Right forelimb (tissue), 1 donor: ENCODE measurements at places on chromosomes 2 and 18.

GRCh38 chr2:73254343-73255006 is 20.4 kb downstream of the CCT7 start:
- no peak for DNase-seq

DNA sequence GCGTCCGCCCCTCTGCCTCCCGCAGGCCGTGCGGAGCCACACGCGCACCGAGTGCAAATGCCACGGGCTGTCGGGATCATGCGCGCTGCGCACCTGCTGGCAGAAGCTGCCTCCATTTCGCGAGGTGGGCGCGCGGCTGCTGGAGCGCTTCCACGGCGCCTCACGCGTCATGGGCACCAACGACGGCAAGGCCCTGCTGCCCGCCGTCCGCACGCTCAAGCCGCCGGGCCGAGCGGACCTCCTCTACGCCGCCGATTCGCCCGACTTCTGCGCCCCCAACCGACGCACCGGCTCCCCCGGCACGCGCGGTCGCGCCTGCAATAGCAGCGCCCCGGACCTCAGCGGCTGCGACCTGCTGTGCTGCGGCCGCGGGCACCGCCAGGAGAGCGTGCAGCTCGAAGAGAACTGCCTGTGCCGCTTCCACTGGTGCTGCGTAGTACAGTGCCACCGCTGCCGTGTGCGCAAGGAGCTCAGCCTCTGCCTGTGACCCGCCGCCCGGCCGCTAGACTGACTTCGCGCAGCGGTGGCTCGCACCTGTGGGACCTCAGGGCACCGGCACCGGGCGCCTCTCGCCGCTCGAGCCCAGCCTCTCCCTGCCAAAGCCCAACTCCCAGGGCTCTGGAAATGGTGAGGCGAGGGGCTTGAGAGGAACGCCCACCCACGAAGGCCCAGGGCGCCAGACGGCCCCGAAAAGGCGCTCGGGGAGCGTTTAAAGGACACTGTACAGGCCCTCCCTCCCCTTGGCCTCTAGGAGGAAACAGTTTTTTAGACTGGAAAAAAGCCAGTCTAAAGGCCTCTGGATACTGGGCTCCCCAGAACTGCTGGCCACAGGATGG is 7.1 kb upstream of the WNT10A start:
- DNase-seq, result no peak

- DNase-seq, result no peak
Measured at GRCh38 chr2:1936427-1936980, 192.2 kb upstream of the PXDN start.

DNA sequence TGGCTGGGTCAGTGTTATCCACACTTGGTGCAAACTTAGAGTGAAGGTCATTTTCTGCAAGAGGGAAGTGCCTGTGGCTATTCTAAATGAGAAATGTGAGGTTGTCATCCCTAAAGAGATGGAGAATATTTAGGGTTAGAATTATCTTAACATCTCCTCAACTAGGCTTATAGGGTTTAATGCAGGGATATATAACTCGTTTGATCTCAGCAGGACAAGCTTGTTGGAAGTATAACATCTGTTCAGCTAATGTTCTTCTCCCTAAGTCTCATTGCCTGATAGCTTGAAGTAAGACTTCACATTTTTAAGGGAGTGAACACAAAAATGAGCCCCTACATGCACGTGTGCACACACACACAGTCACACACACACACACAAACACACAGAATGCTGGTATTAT is 75.9 kb upstream of the NRXN1 start:
- no peak for DNase-seq

- no peak for DNase-seq
Measured at GRCh38 chr2:132566379-132566778, 103.6 kb downstream of the LYPD1 start.

- DNase-seq, result no peak
Measured at GRCh38 chr2:105397025-105397722, 1.7 kb downstream of the FHL2 start.

DNA sequence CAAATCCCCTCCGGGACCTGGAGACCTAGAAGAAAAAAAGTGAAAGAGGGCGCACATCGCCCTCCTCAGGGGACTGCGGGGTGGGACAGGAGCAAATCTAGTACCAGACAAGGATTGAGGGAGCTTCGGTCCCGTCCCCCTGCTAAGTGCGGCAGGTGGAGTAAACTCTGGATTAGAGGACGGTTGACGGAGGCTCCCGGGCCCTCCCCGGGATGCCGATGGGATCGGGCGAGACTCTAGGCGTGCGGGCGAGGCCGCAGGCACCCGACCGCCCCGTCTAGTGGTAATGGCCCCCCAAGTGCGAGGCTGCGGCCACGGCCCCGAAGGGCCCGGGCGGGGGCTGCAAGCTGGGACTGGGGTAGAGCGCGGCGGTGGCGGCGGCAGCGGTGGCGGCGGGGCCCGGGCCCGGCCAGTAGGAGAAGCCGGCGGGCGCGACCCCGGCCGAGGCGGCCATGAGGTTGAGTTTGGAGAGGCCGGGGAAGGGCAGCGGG is 3.5 kb downstream of the FEV start:
- no peak for DNase-seq

DNA sequence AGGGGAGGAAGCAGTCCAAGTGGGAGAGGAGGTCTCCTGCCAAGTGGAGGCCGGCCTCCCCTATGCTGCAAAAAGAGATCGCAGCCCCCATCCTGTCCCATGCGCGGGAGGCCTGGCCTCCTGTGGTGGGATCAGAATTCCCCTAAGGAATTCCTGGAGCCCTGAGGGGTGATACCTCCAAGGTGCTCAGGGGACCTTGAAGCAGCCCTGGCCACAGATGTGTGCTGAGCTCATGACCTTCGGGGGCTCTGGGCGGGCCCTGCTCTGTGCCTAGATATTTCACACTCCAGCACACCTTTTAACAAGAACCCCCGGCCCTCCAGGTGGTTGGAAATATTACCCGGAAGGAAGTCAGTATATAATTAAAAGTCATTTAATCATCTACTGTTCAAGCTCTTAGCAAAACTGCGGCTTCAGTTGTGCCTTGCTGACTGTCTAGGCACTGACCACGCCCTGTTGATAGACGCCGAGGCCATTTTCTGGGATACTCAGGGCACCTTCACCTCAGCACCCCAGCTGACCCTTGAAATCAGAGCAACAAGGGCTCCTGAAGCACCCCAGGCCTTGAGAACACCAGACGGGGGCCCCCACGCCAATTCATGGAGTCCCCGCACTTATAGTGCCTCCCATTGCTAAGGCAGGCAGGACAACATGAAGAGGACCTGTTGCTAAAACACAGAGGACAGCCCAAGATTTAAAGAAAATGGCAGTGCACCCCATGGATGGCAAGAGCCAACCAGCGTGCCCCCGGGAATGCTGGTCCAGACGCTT is 119.1 kb downstream of the NDUFA10 start:
- no peak for DNase-seq

GRCh38 chr2:223995569-223995968 is 38.3 kb downstream of the MRPL44 start:
- DNase-seq, result no peak

DNA sequence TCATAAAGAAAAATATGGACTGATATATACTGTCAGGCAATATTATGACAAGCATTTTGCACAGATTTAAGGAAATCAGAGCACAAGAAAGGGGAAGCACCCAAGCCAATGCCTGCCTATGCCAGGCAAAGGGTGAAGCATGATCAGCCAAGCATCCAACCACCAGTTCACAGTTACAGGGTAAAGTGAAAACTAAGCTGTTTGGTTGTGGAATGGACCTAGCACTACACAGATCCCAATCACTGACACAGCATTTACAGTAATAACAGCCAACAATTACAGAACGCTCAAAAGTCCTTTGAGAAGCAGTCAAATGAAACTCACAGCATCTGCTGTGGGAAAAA is 90.3 kb downstream of the SP3 start:
- no peak for DNase-seq

GRCh38 chr2:213157242-213157641 is 5.8 kb upstream of the IKZF2 start:
- no peak for DNase-seq

GRCh38 chr18:4758980-4759379 is 303.9 kb upstream of the DLGAP1 start:
- DNase-seq, result no peak

DNA sequence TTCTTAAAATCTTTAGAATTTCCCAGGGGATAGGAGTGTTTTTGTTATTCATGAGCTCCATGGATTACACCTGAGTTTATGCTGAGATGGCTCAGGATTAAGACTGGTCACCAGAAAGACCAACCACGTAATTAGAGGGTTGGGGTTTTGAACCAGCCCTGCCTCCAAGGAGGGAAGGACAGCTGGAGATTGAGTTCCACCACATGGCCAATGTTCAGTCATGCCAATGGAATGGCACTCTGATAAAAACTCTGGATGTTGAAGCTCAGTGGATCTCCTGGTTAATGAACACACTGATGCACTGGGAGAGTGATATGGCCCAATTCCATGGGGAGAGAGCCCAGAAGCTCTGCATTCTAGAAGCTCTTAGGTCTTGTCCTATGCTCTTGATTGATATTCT is 38.7 kb upstream of the PTPN4 start:
- peak; percentile 1 for DNase-seq

DNA sequence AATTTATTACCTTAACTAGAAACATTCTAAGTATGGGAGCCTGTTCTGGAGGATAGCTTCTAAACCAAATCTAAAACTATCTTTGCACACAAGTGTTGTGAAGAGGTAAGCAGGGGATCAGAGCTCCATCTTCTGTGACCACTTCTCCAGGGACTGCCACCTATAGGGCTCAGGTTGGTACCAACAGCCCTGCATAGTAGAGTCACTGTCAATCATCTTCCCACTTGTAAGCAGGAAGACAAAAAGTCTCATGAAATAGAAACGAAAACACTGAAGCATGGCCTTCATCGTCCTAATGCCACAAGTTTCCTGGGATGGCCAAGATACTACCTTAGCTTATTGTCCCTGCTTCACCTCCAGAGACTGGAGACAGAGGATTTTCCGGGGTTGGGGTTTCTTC is 43.8 kb downstream of the KANSL3 start:
- no peak for DNase-seq

- DNase-seq, result no peak
Measured at GRCh38 chr2:8636721-8637636, 44.9 kb upstream of the ID2 start.

GRCh38 chr2:168571061-168571460 is 115.0 kb downstream of the CERS6 start:
- DNase-seq, result no peak

DNA sequence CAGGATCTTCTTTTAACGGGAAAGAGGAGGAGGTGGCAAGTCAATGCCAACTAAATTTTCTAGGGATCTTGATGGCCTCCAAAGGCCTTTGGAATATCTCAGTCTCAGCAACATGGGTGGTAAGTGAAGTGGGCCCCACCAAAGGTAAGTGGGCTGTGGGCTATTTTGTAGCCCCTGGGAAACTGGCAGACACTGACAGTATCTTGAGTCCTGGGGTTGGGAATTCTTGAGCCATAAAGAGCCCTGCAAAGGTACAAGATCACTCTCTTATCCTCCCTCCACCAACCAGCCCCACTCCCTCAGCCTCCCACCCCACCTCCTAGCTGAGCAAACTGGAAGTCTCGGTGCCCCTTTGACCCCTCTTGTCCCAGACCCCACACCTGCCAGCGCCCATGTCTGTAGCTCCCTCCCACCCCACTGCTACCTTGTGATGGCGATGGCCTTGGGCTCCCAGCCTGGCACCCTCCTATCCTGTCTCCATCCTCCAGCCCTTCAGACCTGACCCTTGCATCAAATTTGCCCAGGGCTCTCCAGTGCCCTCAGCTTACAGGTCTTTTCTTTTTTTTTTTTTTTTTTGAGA is 8.5 kb downstream of the ATP6V1B1 start:
- DNase-seq, result no peak

DNA sequence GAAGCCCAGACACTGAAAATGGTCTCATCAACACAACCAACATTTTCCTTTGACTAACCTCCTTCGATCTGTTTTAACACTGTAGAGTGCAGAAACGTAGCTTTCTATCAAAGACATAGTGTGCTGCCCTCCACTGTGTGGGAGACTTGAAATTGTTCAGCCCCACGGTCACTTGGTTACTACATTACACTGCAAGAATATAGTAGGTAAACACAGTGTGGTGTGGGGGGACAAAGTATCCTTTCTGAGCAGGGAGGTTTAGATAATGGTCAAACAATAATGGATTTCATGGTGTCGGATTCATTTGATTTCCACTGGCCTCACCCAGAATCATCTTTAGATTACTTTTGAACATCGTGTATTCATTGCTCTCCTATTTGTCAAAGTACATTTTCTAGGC is 181.0 kb downstream of the ERBB4 start:
- DNase-seq, result no peak

DNA sequence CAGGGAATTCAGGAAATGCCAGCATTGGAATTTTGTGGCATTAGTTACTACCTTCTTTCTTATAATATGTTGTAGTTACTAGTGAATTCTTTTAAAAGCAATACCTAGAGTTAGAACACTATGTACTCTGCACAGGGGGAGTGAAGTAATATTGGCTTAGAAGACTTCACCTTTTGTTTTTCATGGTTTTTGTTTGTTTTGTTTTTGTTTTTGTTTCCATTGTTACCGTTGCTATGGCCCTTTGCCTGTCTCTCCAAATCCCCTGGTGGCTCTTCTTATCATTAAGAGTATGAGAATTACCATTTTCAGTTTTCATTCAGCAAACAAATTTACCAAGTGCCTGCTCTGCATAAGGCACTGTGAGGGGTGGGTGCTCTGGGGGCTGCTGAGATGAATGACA is 160.1 kb downstream of the HAUS1 start:
- no peak for DNase-seq
